ENCODE measurements at places on chromosomes 5 and 9. TPM values are rescaled to one million over a fixed set of nuclear protein-coding genes. Genes with fewer than 3 reads are reported as not detected.

- peak; percentile 44 for DNase-seq
Measured at GRCh38 chr9:107239474-107239873, 43.6 kb upstream of the RAD23B start.

- DNase-seq, result no peak
Measured at GRCh38 chr5:142679744-142680143, 6.1 kb downstream of the FGF1 start.

DNA sequence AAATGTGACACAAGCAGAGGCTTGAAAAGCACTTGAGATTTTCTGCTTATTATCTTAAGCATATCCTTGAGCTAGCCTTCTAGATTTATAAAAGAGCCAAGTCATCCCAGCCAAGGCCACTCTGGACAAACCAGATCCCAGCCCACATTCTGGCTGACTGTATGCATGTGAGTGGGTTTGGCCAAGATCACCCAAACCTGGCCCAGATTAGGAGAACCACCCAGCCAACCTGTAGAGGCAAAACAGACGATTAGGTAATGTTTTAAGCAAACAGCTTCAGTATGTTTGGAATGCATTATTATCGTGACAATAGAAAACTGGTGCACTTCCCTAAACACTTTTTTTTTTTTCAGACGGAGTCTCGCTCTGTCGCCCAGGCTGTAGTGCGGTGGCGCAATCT is 151.9 kb downstream of the SPATA31D1 start:
- DNase-seq, result no peak

GRCh38 chr5:176629317-176629852 is 949 bp downstream of the SNCB start:
- DNase-seq, result no peak

DNA sequence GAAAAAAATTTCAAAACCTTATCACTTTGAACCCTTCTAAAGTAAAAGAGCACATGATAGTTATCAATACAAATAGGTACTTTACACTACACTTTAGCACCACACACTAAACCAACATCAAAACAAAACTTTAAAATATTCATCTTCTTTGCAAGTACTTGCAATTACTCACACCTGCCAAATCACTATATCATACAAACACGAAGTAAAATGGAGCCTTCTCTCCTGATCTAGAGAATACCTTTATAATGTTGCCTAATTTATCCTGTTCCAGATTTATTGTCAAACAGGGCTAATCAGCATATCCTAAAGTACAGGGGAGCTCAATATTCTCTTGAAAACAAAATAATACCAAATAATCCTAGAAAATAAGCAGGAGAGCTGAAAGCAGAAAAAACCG is 3.0 kb downstream of the RNF145 start:
- DNase-seq, result no peak

The ISL1 gene
- polyA plus RNA-seq, result not detected

The PCDHA12 gene
- not detected for polyA plus RNA-seq

The SLC27A6 gene
- not detected for polyA plus RNA-seq

- no peak for DNase-seq
Measured at GRCh38 chr5:664994-665360, 28.2 kb downstream of the TPPP start.

DNA sequence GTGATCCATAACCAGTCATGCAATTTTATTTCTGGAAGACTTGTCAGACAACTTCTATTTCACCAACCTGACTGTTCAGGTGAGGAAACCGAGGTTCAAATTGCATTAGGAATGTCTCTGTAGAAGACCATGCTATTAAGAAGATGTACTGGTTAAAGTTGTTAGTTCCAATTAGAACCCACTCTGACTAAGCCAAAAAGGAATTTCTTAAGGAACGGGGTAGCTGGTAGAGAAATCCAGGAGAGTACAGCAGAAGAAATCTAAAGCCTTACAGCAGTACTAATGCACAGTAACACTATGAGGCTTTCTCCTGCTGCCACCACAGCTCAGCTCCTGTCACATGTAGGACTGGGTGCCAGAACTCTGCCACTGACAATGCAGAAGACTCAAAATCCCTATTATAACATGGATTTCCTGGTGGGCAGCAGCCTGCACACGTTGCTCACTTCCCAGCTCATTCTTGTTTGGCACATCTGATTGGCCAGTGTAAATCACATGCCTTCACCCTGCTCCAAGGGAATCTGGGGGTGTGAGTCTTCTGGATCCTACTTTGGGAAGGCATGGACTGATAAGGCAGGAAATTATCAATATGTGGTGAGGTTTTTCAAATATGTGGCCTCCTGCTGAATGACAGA is 37.1 kb downstream of the CAST start:
- no peak for DNase-seq

GRCh38 chr9:133874060-133874657 is 118.0 kb downstream of the VAV2 start:
- no peak for DNase-seq

DNA sequence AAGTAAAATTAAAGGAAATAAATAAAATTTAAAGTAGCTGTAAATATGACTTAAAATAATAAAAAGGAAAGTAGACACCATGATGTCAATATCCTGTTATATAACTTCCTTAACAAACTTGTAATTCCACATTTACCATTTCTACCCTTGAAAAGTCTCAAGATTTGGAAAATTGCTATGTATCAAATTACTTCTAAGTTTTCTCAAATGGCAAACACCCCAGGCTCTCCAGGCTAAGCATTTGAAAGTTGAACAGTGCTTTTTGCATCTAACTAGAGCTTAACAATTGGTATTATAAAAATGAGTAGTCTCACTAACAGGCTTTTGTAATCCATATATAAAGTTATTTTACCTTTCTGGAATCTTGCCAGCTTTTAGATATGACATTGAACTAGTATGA is 41.5 kb upstream of the MACIR start:
- DNase-seq, result no peak

DNA sequence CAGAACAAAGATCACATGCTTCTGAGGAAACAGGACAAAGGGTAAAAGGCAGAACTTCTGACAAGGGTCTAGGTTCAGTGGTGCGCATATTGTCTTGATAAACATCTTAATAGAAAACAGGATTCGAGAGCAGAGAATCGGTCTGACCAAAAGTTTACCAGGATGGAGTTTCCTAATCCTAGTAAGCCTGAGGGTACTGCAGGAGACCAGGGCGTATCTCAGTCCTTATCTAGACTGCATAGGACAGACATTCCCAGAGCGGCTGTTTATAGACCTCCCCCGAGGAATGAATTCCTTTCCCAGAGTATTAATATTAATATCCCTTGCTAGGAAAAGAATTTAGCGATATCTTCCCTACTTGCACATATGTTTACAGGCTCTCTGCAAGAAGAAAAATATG is 32.4 kb upstream of the TNFSF8 start:
- DNase-seq, result no peak

GRCh38 chr9:29564564-29564963 is 1991.3 kb upstream of the C9orf72 start:
- no peak for DNase-seq

The GABBR2 gene
- polyA plus RNA-seq, result not detected

DNA sequence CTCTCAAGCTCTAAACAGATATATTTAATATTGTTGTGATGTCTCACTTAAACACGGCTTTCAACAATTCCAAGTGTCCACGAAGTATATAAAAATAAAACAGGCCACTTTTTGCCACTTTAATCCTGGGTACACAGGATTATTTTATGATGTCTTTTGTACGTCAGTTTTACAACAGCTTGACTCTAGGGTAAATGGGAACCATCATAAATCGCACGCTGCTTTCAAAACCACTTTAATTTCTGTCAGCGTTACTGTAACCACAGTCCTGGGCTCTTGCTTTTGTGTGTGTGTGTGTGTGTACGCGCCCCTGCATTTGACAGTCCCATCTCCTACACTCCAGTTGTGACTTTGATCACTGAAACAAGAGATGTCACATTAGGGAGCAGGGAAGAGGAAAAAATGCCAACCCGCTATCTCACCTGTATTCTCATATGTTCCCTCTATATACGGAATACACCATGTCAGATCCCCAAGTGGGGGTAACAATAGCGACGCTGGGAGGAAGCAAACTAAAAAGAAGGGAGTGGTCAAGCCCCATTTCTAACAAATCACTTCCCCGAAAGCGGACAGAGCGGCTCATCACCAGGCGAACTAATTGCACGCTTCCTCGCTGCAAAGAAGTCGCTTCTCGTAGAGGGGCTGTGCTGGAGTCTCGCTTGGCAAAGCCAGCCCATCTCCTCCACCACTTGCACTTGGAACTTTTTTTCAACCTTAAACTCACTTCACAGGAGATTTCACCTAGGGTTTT is 1.2 kb downstream of the BNC2 start:
- no peak for DNase-seq

GRCh38 chr9:28025186-28025585 is 451.9 kb upstream of the C9orf72 start:
- no peak for DNase-seq

DNA sequence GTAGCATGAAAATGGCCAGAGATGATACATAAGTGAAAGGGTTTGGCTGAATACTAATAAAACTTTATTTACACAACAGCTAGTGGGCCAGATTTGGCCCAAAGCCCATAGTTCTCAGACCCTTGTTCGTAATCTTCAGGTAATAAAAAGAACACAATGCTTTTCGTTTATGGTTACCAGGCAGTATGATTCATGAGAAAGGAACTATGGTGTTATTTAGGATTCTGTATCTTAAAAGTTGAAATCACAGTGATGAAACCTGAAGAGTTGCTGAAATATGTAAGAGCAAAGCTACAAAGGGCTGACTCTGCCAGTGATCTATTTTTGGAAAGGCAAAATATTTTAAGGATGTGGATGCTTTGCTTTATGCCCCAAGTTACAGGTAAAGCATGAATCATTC is 192.7 kb downstream of the SMC2 start:
- DNase-seq, result no peak

The PCDHB8 gene
- 0.33 TPM for polyA plus RNA-seq

- DNase-seq, result no peak
Measured at GRCh38 chr9:104556830-104557634, 11.9 kb upstream of the OR13C8 start.

- DNase-seq, result no peak
Measured at GRCh38 chr9:70421272-70422180, 7.1 kb upstream of the KLF9 start.

The ADCY2 gene
- not detected for polyA plus RNA-seq

DNA sequence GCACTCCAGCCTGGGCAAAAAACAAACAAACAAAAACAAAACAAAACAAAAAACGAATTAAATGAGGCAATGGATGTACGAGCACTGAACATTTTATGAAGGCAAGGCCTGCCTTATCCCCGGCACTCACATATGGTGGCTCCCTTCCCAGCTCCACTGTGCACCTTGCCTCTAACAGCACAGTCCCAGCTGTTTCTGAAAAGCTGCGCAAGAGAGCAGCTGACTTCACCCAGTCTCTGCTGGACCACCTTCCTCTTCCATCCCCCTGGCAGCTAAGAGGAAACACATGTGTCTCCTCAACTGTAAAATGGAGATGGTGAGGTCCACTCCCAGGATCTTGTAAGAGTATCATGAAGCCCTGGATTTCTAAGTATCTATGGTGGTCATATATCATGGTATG is 100.7 kb downstream of the KLF4 start:
- no peak for DNase-seq

- no peak for DNase-seq
Measured at GRCh38 chr9:81885602-81886001, 42.6 kb upstream of the SPATA31D4 start.

DNA sequence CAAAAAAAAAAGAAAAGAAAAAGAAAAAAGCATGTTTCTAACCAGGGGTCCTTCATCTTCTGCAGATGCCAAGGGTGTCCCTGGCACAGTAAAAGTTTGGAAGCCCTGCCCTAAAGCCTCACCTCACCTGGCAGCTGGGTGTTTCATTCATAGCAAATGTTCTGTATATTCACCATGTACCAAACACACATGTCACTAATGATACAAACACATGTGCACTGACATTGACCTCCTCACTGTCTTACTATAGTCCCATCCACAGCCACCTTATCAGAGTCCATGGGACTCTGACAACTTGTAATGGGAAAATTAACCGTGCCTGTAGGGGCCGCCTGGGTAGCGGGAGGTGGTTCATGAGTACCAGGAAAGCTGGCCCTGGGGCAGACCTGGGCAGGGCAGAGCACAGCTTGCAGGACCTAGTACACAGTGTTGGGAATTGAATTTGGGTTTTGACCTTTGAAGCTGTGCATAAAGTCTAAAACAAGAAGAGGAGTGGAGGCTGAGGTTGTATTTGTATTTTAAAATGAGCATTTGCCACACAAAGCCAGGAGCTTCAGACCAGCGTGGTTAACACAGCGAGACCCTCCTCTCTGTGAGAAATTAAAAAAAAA is 6.4 kb upstream of the MGAT4B start:
- no peak for DNase-seq

The MZB1 gene
- polyA plus RNA-seq, result 0.40 TPM

GRCh38 chr5:173774271-173774761 is 113.8 kb upstream of the CPEB4 start:
- DNase-seq, result no peak

The EIF4E1B gene
- not detected for polyA plus RNA-seq

DNA sequence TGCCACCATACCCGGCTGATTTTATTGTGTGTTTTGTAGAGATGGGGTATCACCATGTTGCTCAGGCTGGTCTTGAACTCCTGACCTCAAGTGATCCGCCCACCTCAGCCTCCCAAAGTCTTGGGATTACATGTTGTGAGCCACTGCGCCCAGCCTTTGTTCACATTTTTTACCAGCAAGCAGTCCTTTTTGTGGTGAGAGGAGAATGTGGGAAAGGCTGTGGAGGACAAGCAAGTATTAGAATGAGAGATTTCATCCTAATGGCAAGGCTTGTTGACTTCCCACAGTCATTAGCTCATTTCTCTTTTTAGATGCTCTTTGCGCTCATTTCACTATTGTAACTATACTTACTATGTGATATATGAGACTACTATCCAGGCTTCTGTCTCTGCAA is 6.1 kb downstream of the IL31RA start:
- no peak for DNase-seq

- no peak for DNase-seq
Measured at GRCh38 chr5:60583616-60584015, 116.3 kb downstream of the DEPDC1B start.

The GGTA1 gene
- not detected for polyA plus RNA-seq

The PITX1 gene
- 11.7 TPM for polyA plus RNA-seq

The OBP2B gene
- polyA plus RNA-seq, result not detected

DNA sequence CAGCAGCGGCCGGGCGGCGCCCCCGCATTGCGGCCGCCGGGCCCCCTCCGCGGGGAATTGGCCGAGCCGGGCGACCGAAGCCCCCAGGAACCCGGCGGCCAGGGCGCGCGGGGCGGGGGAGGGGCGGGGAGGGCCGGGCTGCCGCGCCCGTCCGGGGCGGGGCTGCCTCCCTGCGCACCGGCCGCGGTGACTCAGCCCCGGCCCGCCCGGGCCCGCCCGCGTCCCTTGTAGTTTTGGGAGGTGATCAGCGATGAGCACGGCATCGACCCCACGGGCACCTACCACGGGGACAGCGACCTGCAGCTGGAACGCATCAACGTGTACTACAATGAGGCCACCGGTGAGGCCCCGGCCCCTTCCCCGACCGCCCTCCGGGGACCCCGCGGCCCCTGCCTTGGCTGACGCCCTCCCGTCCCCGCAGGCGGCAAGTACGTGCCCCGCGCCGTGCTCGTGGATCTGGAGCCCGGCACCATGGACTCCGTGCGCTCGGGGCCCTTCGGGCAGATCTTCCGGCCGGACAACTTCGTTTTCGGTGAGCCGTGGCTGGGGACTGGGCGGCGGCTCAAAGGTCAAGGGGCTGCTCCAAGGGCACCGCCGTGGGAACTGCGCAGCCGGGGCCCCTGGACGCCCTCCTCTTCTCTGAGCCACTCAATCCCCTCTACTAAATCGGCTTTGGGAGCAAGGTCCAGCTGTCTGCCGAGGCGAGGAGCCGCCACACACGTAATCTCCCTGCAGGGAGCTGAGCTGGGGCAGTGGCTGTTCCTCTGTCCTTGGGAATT is 592 bp downstream of the TUBB4B start:
- DNase-seq, result peak; percentile 54
